ENCODE measurements at places on chromosomes 2 and 18.

DNA sequence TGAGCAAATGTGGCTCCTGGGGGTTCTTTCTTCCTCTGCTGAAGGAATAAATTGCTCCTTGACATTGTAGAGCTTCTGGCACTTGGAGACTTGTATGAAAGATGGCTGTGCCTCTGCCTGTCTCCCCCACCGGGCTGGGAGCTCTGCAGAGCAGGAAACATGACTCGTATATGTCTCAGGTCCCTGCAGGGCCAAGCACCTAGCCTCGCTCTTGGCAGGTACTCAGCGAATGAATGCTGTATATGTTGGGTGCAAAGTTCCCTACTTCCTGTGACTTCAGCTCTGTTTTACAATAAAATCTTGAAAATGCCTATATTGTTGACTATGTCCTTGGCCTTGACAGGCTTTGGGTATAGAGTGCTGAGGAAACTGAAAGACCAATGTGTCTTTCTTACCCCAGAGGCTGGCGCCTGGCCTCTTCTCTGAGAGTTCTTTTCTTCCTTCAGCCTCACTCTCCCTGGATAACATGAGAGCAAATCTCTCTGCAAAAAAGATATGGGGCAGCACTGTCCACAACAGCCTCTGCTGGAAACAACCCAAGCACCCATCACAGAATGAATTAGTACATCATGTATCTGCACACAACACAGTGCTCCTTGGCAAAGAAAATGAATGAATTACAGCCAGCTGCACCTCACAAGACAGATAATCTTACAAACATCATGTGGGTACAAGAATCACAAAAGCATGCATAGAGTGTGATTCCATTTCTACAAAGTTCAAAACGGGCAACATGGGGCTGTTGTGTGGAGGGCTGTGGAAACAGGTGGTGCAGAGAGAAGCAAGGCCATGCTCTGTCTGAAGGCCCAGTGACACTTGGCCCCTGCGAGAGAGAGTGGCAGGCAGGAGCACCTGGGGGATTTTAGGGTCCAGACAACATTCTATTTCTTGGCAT lies 6.6 kb downstream of the IL1RN start:
- no peaks in the 10 kb centered on the region for H3K27me3 ChIP-seq
- no peak overlapping the region for H3K4me3 ChIP-seq
- DNase-seq: no peak
- H3K4me1 ChIP-seq: peaks cover 9% of the 10 kb centered on the region
- peaks cover 49% of the 10 kb centered on the region for H3K36me3 ChIP-seq

DNA sequence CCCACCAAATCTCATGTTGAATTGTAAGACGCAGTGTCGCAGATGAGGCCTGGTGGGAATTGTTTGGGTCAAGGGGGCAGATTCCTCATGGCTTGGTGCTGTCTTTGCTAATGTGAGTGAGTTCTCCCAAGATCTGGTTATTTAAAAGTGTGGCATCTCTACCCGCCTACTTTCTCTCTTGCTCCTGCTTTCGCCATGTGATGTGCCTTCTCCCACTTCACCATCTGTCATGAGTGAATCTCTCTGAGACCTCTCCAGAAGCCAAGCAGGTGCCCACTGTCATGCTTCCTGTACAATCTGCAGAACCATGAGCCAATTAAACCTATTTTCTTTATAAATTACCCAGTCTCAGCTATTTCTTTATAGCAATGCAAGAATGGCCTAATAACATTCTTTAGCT lies 246.6 kb upstream of the CDH20 start:
- no peak overlapping the region for H3K27ac ChIP-seq
- no peak overlapping the region for H3K4me3 ChIP-seq
- DNase-seq: no peak
- no peaks in the 10 kb centered on the region for H3K27me3 ChIP-seq
- no peaks in the 10 kb centered on the region for H3K36me3 ChIP-seq

DNA sequence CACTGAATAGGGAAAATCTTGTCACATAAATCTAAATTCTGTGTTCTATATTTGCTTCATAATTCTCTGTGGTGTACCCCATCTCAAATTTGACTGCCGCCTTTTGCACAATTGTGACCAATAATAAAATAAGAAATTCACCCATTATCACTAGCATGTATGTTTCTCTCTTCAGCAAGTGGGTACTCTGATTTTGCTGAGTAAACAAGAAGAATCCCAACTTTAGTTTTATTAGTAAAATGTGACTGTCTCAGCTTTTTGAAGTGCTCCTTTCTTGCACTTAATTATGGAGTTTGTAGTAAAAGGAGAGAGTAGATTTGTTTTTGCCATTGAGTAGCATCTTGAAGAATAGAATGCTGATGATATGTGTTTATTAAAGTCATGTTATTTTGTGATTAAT lies 16.1 kb downstream of the ITPRID2 start:
- no peak overlapping the region for H3K4me3 ChIP-seq
- peaks cover 16% of the 10 kb centered on the region for H3K36me3 ChIP-seq
- no peak for DNase-seq
- H3K27ac ChIP-seq: no peak overlapping the region

DNA sequence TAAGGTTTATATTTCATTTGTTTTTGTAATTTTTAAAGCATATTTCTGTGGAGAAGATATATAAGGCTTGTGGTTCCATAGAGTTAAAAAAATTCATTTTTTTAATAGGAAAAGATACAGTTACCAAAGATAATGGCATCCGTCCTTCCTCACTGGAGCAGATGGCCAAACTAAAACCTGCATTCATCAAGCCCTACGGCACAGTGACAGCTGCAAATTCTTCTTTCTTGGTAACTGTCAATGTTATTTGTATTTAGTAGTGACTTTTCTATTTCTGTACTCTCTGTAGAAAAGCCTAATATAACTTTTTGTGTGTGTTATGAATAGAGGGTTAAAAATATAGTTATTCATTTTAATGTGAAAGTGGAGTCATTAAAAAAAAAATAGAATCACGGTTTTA lies 35.1 kb downstream of the HADHB start:
- no peak for DNase-seq
- H3K27me3 ChIP-seq: no peaks in the 10 kb centered on the region
- H3K4me1 ChIP-seq: peaks cover 2% of the 10 kb centered on the region
- H3K4me3 ChIP-seq: no peak overlapping the region

GRCh38 chr18:6628187-6628586 lies 101.3 kb upstream of the ARHGAP28 start:
- DNase-seq: no peak
- no peak overlapping the region for H3K4me3 ChIP-seq
- no peaks in the 10 kb centered on the region for H3K4me1 ChIP-seq
- H3K36me3 ChIP-seq: no peaks in the 10 kb centered on the region

GRCh38 chr2:170917219-170917913 lies 11.7 kb upstream of the GORASP2 start:
- no peak overlapping the region for H3K4me3 ChIP-seq
- no peak overlapping the region for H3K27ac ChIP-seq
- H3K4me1 ChIP-seq: no peaks in the 10 kb centered on the region
- no peaks in the 10 kb centered on the region for H3K27me3 ChIP-seq
